ENCODE measurements at places on chromosomes 6 and 20.

GRCh38 chr6:150719099-150719766 lies 119.5 kb downstream of the PLEKHG1 start:
- no peak for DNase-seq

DNA sequence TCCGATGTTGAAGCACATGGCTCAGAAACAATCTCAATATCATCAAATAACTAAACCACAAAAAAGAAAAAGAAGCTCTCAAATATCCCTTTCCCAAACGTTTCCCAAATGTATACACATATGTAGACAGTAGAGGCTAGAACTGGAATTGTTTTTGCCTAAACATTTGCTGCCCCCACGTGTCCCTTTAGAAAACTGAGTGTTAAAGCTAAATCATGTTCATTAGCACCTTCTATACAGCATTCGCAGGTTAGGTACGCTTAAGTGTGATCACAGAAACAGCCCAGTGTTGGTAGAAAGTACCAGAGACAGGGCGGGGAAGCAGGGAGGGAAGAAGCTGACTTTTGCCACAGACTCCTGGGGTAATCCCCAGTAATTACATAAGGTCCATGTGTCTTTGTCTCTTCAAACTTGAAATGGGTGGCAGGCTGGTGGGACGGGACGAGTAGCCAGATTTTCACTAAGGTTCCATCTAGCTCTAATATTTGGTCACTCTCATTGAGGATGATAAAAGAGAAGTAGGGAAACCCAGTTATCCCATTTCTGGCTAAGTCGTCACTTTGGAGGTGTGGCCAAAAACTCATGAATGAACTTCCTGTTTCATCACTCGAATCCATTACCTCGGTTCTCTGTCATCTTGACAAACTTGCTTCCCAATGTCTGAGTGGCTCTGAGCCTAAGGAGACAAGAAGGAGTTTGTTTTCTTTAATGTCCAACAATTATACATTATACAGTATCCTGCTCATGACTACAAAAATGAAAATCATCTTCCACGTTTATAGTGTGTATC lies 15.0 kb upstream of the TFAP2A start:
- DNase-seq = no peak

DNA sequence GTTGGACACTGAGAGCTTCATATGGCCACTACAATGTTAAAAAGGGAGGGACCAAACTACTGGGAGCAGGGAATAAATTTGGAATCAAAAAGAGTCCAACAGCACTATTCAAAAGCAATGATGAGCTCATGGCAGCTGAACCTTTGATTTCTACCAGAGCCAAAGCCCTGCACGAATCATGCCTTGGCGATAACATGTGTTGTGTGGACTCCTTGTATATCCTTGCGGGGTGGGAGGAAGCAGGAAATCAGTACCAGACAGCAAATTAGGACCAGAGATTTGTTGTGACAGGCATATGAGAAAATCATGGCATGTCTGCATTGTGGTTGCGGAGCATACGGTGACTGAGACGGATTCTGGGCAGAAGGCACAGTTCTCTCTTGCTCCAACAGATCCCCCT lies 85.6 kb upstream of the EMILIN3 start:
- DNase-seq = no peak

- DNase-seq = no peak
Measured at GRCh38 chr6:43203718-43204095, 21.7 kb downstream of the CUL9 start.

DNA sequence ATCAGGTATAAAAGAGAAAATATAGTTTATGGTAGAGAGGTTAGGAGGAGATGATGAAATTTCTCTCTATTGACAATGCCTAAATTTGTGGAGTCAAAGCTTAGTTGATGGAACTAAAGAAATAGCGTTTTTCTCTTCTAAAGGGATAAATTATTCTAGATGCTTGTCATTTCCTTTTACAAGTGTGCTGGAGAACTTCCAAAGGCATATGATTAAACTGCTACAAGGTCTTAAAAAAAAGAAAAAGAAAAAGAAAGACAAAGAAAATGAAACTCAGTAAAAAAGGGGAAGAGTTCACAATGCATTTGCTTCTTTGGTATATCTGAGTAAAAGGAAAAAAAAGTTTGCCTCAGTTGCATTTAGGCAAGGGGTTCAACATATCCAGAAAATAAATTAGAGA lies 499.8 kb upstream of the PTCHD4 start:
- no peak for DNase-seq

DNA sequence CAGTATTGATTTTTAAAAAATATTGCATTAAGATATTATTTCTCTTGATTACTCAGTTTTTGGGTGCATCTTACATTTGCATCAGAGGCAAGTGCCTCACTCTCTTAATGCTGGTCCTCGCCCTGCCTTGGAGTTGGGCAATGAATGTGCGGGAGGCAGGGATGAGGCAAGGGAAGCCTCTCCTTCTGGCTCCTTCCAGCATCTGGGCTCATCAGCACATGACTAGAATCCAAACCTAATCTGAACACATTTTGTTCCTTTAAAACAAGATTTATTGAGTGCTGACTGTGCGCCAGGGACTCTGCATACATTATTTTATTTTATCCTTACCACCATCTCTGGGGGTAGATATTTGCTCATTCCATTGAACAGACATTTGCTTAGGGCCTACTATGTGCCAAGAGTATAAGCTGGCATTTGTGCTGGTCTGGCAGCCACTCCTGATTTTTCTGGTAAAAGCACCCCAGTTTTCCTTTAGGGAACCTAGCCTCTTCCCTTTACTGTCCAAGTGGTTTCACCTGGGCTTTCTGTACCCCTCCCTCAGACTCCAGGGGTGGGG lies 71.9 kb upstream of the ZNFX1 start:
- no peak for DNase-seq

DNA sequence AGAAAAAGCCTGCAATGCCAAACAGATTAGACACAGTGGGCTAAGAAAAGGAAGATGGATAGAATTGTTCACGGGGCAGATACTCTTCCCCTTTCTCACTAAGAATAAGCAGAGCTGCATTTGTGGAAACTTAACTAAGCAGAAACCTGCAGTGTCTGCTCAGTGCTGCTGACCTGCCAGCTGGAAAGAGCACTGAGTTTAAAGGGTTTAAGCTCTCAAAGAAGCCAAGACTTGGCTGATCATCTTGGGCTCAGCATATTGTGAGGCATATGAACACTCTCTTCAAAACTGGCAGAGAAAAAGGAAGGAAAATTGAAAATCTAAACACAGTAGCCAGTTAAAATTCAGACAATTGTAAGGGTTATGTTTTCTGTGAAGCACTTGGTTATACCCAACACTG lies 711.1 kb upstream of the EPHA7 start:
- no peak for DNase-seq

All from HTR-8/SVneo (cell line).